ENCODE measurements at places on chromosomes 1 and 21.

DNA sequence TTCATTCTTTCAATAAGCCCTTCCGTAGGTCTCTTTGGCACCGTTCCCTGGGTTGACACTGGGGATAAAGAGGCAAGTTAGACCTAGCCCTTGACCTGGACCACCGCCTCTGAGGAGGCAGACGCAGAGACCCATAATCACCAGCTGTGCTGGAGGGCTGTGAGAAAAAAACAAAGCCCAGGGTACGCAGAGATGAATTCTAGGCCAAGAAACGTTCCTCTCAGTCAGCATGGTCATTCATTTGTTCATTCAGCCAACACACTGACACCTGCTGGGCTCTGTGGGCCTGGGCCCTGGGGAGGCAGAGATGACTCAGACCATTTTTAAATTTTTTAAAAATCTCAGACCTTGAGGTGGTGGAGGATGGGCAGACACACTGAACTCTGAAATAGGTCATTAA, 26.3 kb upstream of the TRABD2B start:
- DNase-seq: no peak

DNA sequence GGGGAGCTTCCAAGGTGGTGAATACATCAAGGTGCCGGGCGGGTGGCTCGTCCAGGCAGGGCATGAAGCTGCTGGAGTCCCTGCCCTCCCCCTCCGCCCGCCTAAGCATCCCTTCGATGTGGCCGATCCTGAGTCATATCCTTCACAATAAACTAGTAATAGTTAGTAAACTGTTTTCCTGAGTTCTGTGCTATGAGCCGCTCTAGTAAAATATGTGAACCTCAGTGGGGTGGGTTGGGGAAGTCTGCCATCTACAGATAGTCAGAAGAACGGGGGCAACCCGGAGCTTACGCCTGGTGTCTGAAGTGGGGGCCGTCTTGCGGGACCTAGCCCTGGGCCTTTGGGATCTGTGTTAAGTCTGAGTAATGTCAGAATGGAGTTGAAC, 21.6 kb downstream of the C2CD2 start:
- DNase-seq: peak; percentile 91

DNA sequence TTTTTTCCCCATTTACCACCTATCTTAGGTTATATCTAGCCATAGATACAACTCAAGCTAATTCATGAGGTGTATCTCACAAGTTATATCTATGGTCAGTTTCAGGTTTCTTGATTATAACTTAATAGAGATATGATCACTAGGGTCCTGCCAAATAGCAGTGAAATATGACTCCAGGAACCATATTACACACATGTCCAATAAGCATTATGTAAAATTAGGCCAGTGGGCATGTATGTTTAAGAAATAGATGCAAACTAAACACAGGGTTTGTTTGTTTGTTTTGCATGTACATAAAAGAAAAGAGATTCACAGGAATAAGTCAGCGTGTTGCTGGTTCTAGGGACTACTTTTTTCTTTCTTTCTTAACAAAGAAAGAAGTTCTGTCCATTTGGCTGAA, 112.5 kb upstream of the ST6GALNAC5 start:
- DNase-seq: no peak

- no peak for DNase-seq
These were observed 12.3 kb downstream of the BTG2 start for GRCh38 chr1:203317429-203318228.

DNA sequence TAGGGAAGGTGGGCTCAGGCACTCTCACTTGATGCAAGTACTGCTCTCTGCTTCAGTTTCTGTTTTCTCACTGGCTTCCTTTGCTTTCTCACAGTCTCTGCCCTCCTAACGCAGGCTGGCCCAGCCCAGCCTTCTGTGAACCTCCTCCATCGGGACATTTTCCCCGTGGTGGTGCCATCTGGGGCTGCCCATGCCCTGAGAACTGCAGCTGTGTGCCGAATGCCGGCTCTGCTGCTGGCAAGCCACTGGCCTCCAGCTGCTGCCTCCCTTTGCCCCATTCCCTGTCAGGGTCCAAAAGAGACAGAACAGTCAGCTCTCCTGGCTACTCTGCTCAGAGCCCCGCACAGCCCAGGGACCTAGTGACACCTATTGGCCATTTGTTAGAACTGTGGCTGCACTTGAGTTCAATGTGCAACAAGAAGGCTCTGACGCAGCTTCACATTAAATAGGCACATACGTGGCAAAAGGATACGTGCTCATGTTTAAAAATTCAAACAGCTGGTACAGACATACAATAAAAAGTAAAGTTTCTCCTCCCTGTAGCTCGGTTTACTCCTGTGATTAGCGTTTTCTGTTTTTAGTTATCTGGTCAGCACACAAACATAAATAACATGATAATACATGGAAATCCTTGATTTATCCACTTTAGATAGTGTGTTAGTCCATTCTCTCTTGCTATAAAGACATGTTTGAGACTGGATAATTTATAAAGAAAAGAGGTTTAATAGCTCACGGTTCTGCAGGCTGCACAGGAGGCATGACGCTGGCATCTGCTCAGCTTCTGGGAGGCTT, 46.6 kb downstream of the FCRL5 start:
- peak; percentile 72 for DNase-seq

All from HFFc6 (cell line).